ENCODE measurements at places on chromosomes 3 and 15.

- no peaks in the 10 kb centered on the region for H3K36me3 ChIP-seq
- peaks cover 2% of the 10 kb centered on the region for H3K27me3 ChIP-seq
- H3K4me3 ChIP-seq = no peak overlapping the region
These were observed 75.8 kb upstream of the ABI3BP start for GRCh38 chr3:101068876-101069606.

- H3K27me3 ChIP-seq = no peaks in the 10 kb centered on the region
- H3K27ac ChIP-seq = no peak overlapping the region
- no peak overlapping the region for H3K4me3 ChIP-seq
- DNase-seq = no peak
- peaks cover 46% of the 10 kb centered on the region for H3K4me1 ChIP-seq
- peaks cover 59% of the 10 kb centered on the region for H3K36me3 ChIP-seq
These were observed 57.7 kb downstream of the PRTG start for GRCh38 chr15:55685286-55685685.

DNA sequence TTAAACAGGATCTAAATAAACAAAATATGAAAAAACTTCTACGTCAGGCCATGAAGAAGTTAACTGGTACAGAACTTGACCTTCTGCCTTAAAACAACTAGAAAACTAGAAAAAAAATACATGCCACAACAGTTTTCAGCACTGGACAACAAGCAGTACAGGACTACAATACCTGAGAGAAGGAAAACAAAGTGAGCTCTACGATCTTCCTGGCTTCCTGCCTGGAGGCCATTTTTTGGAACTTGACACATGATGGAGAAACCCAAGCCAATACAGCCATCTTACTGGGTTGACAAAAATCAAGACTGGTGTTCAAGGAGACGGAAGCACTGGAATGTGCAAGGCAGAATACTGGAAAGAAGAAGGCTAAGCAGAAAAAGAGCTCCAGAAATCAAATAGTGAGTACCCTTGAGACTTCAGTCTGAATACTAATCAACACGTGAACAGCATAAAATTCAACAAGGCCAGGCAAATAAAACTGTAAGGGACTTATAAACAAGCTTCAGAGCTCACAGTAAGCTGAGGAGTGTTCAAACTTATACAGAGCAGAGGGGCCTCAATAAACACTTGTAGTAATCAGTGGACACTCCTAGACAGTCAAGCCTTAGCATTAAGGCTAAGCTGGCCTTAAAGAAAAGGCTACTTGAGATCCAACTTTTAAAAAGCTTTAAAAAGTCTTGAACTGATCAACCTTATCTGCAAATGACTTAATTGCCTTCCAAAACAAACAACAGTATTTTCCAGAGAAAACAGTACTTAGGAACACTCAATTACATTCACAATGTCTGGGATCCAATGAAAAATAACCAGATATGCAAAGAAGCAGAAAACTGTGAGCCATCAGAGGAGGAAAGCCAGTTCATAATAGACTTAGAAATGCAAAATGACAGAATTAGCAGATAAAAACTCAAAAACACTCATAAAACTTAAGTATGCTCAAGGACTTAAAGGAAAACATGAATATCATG lies 63.2 kb downstream of the DLG1 start:
- H3K27me3 ChIP-seq = no peaks in the 10 kb centered on the region
- DNase-seq = no peak
- H3K36me3 ChIP-seq = peaks cover 83% of the 10 kb centered on the region
- H3K4me1 ChIP-seq = peaks cover 20% of the 10 kb centered on the region

GRCh38 chr3:25826510-25826909 lies 36.6 kb downstream of the OXSM start:
- peaks cover 4% of the 10 kb centered on the region for H3K4me1 ChIP-seq
- no peak overlapping the region for H3K4me3 ChIP-seq
- no peaks in the 10 kb centered on the region for H3K36me3 ChIP-seq

GRCh38 chr15:66706225-66706732 lies 4.2 kb downstream of the SMAD6 start:
- H3K4me1 ChIP-seq = peaks cover 66% of the 10 kb centered on the region
- peak; percentile 65 for DNase-seq

DNA sequence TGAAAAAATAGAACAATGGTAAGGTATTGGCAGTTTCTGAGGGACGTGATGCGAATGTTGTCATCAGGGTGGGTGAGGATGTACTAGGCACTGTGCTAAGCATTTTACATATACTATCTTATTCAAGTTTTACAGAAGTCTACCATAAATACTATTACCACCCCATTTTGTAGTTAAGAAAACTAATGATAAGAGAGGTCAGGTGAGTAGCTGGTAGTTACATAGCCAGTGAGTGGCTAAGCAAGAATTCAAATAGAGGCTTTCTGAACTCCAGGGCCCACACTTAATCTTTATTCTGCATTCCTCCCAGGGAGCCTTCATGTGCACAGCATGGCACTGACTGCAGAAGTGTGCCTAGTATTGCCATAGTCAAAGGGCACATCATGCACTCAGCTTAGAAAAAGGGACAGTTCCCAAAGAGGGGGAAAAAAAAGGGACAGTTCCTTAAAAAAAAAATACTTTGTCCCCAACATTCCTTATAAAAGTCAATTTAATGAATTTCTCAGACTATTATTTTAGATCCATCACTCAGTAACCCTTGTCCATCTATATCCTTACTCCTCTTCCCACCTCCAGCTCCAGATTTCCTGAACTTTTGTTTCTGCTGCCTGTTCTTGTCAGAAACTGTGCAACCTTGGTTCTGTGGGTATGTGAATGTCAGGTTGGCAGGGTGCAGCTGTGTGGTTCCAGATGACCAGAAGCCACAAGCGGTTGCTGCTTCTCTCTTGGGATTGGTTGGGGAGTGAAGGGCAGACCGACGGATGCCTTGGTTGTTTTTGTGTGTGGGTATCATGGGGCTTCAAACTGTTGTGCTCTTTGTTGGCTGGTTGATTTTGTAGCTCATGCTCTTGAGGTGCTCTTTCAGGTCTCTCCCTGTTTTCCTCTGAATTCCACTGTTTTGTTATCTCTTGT lies 8.3 kb downstream of the MAPKBP1 start:
- peaks cover 33% of the 10 kb centered on the region for H3K4me1 ChIP-seq
- DNase-seq = no peak
- H3K27me3 ChIP-seq = no peaks in the 10 kb centered on the region
- no peak overlapping the region for H3K27ac ChIP-seq
- peaks cover 8% of the 10 kb centered on the region for H3K36me3 ChIP-seq

- no peaks in the 10 kb centered on the region for H3K4me1 ChIP-seq
- no peak overlapping the region for H3K4me3 ChIP-seq
- peaks cover 7% of the 10 kb centered on the region for H3K27me3 ChIP-seq
These were observed 45.3 kb downstream of the SEMA3G start for GRCh38 chr3:52399593-52399992.

- H3K27ac ChIP-seq = peak overlapping the region; percentile 75
- H3K36me3 ChIP-seq = peaks cover 80% of the 10 kb centered on the region
- no peak overlapping the region for H3K4me3 ChIP-seq
- H3K4me1 ChIP-seq = peaks cover 9% of the 10 kb centered on the region
- no peaks in the 10 kb centered on the region for H3K27me3 ChIP-seq
- DNase-seq = no peak
These were observed 7.2 kb downstream of the GNL3 start for GRCh38 chr3:52693071-52693470.

- no peak for DNase-seq
- H3K27ac ChIP-seq = no peak overlapping the region
- peaks cover 19% of the 10 kb centered on the region for H3K36me3 ChIP-seq
- H3K27me3 ChIP-seq = peaks cover 3% of the 10 kb centered on the region
These were observed 44.1 kb upstream of the ICE2 start for GRCh38 chr15:60523056-60523455.

DNA sequence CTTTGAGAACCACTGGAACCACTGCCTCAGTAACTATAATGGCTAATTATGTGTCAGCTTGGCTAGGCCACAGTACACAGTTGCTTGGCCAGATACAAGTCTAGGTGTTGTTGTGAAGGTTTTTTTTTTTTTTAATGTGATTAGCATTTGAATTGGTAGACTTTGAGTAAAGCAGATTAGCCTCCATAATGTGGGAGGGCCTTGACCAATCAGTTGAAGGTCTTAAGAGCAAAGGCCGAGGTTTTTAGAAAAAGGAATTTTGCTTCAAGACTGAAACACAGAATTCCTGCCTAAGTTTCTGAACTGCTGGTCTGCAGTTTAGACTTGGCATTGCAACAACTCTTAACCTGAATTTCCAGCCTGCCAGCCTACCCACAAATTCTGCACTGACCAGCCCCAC lies 451.6 kb upstream of the AZI2 start:
- no peak overlapping the region for H3K4me3 ChIP-seq
- no peaks in the 10 kb centered on the region for H3K36me3 ChIP-seq
- no peaks in the 10 kb centered on the region for H3K4me1 ChIP-seq
- no peak for DNase-seq

DNA sequence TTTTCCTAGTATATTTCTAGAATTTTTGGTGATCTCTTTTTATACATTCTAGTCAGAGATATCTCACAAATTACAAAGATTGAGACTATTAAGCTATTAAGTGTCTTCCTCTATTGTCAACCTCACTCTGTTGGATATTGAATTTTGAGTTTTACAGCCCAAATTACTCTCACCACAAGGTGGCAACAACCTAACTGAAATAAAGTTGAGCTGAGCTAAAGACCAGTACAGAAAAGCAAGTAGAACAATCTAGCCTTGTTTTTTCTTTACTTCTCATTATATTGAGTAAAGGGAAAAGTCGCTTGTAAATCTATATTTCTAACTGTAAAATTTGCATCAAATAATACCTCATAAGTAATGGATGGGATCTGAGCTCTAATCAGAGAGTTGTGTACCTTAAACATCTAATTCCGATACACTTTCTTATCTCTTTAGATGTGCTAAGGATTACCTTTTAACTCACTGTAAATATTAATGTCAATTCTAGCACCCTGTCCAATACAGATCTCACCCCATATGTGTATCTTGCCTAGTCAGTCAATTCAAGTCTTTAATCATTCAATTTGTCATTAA lies 13.6 kb upstream of the COMMD2 start:
- peaks cover 6% of the 10 kb centered on the region for H3K27me3 ChIP-seq
- H3K36me3 ChIP-seq = no peaks in the 10 kb centered on the region
- no peaks in the 10 kb centered on the region for H3K4me1 ChIP-seq
- no peak overlapping the region for H3K27ac ChIP-seq

GRCh38 chr15:27646531-27646930 lies 452.6 kb downstream of the OCA2 start:
- no peaks in the 10 kb centered on the region for H3K4me1 ChIP-seq
- peaks cover 5% of the 10 kb centered on the region for H3K36me3 ChIP-seq
- H3K4me3 ChIP-seq = no peak overlapping the region
- H3K27me3 ChIP-seq = no peaks in the 10 kb centered on the region
- no peak overlapping the region for H3K27ac ChIP-seq
